ENCODE measurements at places on chromosomes 6 and 20.

DNA sequence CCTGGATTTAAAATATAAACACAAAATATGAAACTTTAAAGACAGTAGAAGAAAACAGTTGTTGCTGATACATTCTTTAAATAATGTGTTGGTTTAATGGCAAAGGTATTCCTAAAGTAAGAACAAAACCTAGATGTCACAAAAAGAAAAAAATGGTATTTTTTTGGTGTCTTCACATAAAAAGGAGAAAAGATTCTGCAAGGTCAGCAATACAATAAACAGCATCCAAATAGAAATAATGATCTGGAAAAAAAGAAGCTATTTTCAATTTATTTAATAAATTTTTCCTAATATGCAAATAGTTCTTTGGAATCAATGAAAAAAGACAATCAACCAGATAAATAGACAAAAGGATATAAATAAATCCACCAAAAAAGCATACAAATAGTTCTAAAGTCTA lies 6.5 kb upstream of the ADGRF1 start:
- DNase-seq, result no peak

DNA sequence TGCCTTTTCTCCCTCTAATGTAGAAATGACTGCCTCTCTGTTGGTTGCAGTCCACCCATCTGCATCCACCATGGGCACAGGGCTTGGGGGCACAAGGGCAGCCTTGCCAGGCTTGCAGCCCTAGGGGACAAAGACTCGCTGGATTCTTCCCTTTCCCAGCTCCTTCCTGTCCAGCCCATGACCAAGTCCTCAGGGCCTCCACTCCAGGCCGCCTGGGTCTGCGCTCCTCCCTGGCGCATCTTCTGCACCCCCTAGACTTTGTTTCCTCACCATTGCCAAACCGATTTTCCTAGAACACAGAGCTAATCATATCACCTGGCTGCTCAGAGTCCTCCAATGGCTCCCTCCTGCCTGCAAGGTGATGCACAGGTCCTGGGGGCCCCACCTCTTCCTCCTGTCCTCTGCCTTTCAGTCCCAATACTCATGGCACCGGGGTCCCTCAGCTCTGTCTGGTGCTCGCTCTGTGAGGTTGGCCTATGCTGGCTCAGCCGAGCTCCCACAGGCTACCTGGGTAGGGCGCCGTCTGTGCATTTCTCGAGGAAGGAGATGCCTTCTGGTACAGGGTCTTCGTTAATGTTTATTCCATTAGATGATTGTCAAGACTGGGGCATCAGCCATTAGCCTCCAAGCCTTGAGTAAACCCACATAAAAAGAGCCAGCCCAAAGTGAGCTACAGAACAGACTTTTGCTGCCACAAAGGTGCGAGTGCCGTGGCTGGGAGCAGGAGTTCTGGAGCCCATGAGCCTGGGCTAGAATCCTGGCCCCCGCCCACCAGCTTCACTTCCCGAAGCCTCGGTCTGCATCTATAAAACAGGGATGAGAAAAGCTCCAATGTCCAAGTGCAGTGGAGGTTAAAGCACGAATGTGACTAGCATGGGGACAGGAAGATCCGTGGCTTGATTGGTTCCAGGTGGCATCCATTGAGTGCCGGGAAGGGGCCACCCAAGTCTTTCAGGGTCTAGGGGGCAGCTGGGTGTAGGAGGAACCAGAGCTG lies 17.7 kb downstream of the PSMG4 start:
- no peak for DNase-seq

- DNase-seq, result no peak
Measured at GRCh38 chr6:109939654-109940053, 38.5 kb upstream of the GPR6 start.

DNA sequence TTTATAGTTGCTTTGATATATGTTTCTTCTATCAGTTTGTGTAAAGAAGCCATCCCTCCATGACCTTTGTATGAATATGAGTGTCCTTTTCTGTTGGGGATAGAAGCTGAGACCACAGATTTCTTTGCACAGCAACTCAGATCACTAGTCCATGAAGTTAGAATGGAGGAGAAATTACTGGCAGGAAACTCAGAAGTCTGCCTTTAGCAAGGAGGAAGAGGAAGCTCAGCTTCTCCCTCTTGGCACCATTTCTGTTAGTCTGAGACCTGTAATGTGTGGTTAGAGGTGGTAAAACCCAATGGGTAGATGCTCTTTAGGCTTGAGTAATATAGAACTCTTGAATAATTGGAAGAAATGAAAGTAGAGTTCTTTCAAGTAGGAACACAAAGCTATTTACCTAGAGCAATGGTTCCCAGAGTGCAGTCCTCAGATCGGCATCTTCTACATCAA lies 995.3 kb upstream of the FLRT3 start:
- no peak for DNase-seq

GRCh38 chr20:63854069-63854765 lies 7.1 kb upstream of the ABHD16B start:
- DNase-seq, result no peak

DNA sequence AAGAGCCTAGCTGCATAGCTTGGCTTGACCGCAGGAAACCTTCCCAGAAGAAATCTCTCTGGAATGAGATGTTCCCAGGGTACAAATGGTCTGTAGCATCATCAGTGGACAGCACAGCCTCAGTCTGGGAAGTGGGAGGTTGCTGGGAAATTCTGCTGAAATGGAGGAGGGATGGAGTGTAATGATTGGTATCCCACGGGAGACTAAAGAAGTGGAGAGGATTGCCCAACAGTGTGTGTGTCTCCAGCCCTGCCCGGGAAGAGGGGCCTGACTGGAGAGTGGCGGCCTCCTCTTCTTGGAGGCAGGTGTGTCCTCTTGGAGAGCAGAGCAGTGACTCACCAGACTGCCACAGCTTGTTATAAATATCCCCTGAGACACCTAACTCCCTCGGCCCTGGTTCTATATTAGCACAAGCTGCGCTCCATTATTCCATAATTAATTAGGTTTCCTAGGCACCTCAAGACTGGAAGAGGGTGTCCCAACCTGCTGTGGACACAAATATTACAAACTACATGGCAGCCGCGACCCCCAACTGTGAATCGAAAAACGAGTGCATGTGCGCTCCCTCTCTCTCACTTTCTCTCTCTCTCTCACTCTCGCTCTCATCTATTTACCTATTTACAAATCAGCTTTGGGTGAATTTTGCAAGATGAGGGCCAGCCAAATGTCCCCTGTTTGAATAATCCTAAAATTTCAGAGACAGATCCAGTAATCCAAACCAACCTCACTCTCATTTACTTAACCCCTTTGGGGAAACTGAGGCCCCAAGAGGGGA lies 68.8 kb downstream of the FGD2 start:
- no peak for DNase-seq
